ENCODE measurements at places on chromosomes 4 and X.

DNA sequence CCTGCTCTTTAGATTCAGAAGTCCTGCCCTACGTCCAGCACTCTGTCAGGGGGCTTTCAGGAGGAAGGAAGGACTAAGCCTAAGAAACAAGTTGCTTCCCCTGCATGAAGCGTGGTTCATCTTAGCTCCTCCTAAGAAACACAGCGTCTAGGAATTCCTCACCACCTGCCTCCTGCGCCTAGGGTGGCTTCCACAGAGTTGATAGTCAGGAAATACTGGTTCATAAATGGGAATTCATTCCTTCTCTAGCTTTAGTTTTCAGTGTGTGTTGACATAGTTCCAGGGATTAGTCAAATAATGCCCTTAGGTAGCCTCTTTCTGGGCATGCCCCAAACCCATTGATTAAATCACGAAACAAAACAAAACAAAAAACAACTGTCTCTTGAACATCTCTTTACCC is 1.7 kb upstream of the MXRA5 start:
- no peak for DNase-seq

GRCh38 chr4:53963781-53964180 is 100.6 kb downstream of the CHIC2 start:
- peak; percentile 15 for DNase-seq

- peak; percentile 35 for DNase-seq
These were observed 652 bp downstream of the COL25A1 start for GRCh38 chr4:109301651-109302360.

DNA sequence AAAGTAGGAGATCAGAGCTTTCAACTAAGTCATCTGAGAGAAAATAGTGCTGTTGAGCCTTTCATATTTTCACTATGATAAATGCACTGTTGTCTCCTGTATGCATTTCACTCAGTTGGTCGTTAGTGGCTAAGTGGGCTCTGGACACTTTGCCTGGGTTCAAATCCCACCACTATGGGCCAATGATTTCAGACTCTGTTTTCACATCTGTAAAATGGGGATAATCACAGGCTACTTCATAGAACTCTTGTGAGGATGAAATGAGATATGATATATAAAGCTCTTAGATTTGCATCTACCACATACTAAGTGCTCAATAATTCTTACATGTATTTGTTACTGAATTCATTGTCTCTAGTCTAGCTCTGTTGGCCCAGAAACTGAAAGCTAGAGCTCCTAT is 16.8 kb downstream of the LNX1 start:
- no peak for DNase-seq

DNA sequence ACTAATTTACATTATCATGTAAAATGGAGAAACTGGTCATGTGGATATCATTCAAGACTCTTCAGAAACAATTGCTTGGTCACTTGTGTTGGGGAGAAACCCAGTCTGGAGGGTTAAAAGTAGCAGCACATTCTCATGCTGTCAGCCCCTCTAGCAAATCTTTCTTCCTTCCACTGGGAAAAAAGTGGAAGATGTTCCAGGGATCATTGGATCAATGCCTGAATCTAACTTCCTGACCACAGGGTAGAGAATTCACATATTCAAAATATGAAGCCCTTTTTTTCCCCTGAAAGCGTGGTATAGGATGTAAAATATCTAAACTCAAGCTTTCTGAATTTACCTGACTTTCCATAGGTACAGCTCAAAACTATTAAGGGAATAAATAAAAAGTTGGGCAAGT is 98.0 kb downstream of the CXCL13 start:
- no peak for DNase-seq
